ENCODE measurements at places on chromosomes 11 and 22. TPM values are rescaled to one million over a fixed set of nuclear protein-coding genes. Genes with fewer than 3 reads are reported as not detected.

DNA sequence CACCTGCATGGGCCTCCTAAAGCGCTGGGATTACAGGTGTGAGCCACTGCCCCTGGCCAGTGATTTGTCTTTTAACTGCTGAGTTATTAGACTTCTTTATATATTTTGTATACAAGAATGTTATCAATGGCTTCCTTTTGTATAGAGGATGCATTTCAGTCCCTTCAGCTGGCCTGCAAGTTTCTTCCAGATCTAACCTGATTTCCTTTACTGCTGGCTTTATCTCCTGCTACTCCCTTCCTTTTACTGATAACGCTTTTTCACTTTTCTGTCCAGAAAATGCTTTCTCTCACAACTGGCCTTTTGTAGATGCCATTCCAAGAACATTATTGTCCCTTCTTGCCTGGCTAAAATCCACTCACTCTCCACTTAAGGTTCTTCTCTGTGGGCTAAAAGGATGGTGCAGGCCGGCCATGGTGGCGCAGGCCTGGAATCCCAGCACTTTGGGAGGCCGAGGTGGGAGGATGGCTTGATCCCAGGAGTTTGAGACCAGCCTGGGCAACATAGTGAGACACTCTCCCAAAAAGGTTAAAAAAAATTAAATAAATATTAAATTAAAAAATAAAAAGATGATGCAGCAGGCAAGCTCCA, 118.1 kb downstream of the NECTIN1 start:
- no peak for DNase-seq

GRCh38 chr11:63839508-63840355, 822 bp downstream of the MARK2 start:
- DNase-seq, result peak; percentile 63

Gene PRR5
- total RNA-seq, result 12.5 TPM

DNA sequence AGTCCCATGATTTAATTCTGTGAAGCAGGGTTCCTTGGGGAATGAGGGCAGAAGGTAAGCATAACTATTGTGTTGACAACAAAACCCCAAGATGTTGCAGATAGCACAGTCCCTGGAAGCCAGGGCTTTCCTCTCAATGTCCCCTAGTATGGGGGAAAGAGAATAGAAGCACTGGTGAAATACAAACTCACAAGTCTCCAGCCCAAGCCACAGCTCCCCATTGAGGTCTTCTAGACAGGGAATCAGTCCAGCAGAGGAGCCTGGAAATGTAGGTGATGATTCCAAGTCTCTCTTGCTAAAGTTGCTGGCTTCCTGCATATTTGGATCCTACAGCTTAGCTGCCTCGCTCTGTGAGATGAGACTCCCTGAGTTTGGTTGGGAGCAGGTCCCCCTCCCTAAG, 31.7 kb upstream of the DRD2 start:
- no peak for DNase-seq

- DNase-seq, result no peak
Measured at GRCh38 chr11:12818333-12819015, 144.3 kb downstream of the TEAD1 start.

GRCh38 chr11:108647701-108648527, 17.0 kb upstream of the DDX10 start:
- peak; percentile 79 for DNase-seq

GRCh38 chr11:95219599-95219998, 11.4 kb downstream of the SESN3 start:
- no peak for DNase-seq

Gene GAB4
- not detected for total RNA-seq

- DNase-seq, result peak; percentile 45
Measured at GRCh38 chr11:36455658-36456111, 54.4 kb downstream of the TRAF6 start.

Gene IL18
- 3.3 TPM for total RNA-seq

Gene OR6A2
- 1.0 TPM for total RNA-seq

Gene CLDN5
- total RNA-seq, result 36.9 TPM

Gene SERPING1
- 216 TPM for total RNA-seq

DNA sequence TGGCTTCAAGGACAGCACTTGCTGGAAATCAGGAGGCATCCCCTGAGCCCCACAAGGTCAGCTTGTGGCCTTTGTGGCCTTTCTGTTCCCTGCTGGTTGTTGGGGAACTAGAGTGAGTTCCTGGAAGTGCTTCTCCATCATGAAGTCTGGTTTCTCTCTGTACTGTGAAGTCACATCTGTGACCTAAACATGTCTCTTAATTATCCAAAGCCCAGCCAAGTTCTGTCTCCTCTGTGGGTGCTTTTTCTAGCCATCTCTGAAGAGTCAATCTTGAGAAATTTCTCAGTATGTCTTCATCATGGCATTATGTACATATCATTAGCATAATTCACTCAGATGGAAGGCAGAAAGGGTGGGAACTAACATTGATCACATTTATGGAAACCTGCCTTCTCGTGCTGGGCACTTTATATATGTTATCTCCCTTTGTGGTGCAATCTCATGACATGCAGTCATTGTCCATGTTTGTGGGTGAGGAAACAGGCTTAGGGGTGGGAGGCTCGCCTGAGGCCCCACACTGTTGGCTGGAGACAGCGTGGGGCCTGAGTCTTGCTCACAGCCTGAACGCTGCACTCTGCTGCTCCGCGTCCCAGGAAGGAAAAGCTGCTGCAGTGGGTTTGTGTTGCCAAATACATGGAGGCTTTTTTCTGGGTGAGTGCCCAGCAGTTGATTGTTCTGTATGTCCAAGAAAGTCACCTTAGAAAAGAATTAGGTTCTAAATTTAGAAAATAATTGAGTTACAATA, 24.6 kb downstream of the IGHMBP2 start:
- no peak for DNase-seq

DNA sequence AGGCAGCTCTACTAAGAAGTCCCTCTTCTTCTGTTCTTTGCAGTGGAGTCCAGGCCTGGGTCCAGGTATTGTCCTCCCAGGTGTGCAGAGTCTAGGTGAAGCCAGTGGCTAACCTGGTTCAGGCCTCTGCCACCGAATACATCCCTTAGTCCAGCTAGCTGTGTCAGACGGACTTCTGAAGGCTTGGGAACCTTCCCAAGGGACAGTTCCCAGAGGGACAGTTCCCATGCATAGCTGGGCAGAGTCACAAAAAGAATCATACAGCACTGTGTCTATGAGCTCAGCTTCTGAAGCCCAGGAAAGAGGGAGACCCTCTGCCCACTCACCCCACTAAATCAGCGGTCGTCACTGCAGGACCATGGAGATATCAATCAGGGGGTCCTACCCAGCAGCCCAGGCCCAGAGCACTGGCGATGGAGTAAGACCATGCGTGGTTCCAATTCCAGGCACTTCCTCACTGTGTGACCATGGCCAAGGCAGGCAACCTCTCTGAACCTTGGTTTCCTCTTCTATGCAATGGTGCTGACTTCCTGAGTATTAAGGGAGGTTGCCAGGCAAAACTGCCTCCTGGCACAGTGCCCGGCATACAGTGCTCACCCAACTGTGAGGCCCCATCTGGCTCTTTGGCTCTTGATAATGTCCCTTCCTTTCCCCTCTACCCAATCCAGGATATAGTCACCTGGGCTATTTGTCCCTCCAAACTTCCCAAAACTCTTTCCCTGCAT, 3.4 kb downstream of the MS4A10 start:
- DNase-seq, result peak; percentile 37

- DNase-seq, result no peak
Measured at GRCh38 chr22:19063581-19064353, 58.4 kb downstream of the DGCR2 start.

DNA sequence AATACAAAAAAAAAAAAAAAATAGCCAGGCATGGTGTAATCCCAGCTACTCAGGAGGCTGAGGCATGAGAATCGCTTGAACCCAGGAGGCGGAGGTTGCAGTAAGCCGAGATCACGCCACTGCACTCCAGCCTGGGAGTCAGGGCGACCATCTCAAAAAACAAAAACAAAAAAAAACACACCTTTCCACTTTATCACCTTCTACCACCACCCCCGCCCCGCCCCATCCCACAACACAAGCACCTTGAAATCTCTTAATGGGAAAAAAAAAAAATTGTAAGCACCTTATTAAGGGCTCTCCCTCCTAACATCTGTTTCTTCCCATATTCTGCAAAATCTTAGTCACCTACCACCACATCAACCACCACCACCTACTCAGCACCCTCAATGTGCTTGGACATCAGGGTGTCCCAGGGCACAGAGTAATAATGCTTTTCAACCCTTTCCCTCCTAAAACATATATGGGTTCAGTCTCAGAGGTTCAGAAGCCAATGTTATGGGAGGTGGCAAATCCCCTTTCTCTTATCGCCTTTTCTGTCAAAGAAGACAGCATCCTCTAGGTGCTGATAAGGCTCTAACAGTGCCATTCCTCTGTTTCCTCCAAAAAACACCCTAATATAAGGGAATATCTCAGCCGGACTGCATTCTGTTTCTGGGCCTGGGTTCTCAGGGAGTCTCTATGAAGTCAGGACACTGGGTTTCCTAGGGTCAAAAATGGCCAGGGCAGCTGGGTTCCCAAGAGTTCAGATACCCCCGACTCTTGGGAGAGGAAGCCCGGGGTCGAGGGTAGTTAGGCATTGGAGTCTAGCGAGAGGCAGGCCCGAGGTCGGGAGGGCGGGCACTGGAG, 718 bp downstream of the INTS5 start:
- DNase-seq, result no peak

GRCh38 chr11:827897-828192, at the start of gene CRACR2B:
CRACR2B (plus strand) TSS chr11:827919; CDS start chr11:828608, 689 bp downstream.
- no peak for DNase-seq

GRCh38 chr11:1049431-1049891, 12.9 kb upstream of the MUC6 start:
- DNase-seq, result peak; percentile 72

GRCh38 chr11:14021738-14022137, 59.2 kb downstream of the SPON1 start:
- DNase-seq, result no peak

GRCh38 chr11:134250246-134250645, 2.9 kb downstream of the THYN1 start:
- no peak for DNase-seq

DNA sequence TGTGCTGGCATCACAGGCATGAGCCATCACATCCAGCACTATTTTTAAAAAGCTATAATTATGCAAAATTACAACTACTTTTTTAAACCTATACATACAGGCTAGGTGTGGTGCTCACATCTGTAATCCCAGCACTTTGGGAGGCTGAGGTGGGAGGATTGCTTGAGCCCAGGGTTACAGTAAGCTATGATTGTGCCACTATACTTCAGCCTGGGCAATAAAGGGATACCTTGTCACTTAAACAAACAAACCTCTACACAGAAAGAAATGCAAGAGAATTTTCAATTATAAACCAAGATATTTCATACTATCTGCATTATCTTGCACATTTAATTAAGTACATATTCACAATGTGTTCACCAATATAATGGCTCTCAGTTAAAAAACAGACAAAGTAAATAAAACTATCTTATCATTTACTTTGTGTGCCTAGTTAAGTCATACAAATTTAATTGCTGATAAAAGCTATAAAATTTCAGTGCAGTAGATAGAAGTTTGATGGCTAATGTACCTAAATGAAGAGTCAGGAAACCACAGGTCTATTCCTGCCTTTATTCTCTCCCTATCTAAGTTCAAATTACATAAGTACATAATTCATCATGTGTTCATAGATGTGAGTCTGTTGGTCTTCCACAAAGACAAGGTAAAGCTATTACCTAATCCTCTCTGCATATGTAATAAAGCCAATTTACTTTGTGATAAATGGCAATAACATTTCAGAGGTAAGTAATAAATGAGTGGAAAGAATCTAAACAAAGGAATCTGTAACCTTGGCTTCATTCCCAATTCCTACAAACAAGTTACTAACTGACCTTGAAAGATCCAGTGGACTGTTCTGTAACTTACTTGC, 9.0 kb upstream of the RDX start:
- no peak for DNase-seq

Gene SYCE3
- total RNA-seq, result not detected

Gene OR4S2
- not detected for total RNA-seq

GRCh38 chr22:46064966-46065666, 85.2 kb upstream of the PPARA start:
- peak; percentile 65 for DNase-seq

GRCh38 chr11:73388265-73389133, 12.3 kb downstream of the RELT start:
- DNase-seq, result peak; percentile 24

DNA sequence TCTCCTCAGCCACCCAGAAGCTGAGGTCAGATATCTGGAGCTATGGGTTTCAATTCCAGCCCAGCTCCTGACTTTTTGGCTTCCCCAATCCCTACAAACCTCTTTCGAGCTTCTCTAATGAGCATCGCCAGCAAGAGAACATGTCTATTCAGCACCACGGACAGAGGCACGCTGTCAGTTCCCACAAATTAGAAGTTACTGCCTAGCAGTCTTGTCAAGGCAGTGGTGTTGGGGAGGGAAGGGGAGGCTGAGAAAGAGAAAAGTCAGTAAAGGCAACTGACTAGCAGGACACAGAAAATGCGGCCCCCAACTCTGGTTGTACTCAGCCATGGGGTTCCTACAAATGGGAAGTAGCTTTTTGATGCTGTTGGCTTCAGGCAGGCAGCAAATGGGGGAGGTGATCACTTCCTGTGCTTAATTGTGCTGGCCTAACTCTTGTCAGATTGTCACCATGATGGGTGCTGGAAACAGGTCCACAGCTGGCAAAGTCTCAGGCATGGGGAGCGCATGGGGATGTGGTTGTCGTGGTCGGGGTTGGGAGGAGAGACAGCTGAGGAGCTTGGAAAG, 205.9 kb downstream of the ST3GAL4 start:
- DNase-seq, result peak; percentile 33

All from body of pancreas (tissue), 4 donors.